ENCODE measurements at places on chromosomes 11 and 22.
A peak's percentile ranks its signal among the peaks of the same experiment; 100 is the strongest.

- no peak for DNase-seq
These were observed 243.4 kb downstream of the MIAT start for GRCh38 chr22:26900787-26901186.

DNA sequence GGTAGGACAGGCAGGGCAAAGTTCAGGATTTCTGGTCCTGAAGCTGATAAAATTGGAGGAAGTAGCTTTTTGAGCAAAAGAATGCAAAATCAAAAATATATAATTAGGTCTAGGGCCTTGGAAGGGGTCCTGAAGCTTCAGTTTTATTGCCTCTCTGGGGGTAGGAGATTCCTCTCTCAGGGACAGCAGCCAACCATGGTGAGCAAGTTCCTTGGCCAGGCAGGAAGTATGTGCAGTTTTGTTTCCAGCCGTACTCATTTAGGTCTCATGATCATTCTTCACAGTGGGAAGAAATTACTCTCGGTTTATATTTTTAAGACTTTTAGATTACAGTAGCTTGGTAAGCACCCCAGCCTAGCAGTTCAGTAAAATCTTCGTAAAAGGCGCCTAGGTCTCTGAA, 2.9 kb upstream of the RAB38 start:
- no peak for DNase-seq

DNA sequence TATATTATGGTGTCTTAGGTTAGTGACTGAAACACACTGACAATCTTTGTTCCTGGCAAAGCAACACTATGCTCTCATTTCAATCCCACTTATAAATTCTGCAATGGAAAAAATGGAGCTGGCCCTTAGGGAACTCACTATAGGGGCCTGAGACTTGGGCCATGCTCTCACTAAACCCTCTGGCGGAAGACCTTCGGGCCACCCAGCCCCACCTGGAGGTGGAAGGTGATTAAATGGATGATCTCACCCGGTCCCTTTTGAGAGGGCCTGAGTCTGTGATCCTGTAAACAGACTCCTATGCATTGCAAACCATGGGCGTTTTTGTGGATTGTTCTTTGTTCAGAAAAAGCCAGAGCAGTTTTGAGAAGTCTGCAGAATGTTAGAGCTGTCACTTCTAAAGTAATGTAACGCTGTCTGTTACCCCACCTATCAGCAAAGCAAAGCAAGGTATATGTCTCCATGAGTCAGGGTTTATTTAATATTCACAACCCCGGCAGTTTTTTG, 17.0 kb upstream of the CDON start:
- no peak for DNase-seq

DNA sequence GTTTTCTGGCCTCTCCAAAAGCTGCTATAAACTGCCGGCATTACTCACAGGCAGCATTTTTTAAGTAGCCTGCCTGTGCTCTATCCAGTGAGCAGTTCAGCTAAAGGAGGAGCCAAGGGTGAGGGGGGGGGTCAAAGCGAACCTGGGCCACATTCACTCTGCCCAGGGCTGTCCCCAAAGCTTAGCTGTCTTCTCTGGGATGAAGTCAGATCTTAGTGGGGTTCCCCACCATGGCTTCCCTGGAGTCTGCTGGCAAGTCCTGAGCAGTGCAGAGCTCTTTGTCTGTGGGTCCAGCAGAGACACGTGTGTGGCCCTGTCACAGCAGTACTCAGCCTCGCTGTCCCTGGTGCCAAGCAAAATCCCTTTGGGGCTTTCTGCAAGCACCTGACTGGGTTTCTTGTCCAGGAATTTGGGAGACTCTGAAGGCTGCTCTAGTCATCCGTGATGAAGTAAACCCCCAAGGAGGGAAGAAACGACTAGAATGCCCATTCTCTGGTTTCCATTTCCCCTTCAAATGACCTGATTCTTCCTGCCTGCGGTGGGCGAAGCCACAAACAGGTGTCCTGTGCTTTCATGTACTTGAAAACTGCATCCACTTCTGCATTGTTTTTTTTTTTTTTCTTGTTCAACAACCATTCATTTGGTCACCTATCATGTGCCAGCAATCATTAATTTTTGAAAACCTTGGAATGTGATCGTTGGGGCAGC, 2.6 kb downstream of the KCNJ5 start:
- peak; percentile 67 for DNase-seq

GRCh38 chr22:30984317-30984716, 15.3 kb downstream of the TUG1 start:
- DNase-seq = no peak

- no peak for DNase-seq
These were observed 137.6 kb upstream of the TTC12 start for GRCh38 chr11:113176599-113177360.

DNA sequence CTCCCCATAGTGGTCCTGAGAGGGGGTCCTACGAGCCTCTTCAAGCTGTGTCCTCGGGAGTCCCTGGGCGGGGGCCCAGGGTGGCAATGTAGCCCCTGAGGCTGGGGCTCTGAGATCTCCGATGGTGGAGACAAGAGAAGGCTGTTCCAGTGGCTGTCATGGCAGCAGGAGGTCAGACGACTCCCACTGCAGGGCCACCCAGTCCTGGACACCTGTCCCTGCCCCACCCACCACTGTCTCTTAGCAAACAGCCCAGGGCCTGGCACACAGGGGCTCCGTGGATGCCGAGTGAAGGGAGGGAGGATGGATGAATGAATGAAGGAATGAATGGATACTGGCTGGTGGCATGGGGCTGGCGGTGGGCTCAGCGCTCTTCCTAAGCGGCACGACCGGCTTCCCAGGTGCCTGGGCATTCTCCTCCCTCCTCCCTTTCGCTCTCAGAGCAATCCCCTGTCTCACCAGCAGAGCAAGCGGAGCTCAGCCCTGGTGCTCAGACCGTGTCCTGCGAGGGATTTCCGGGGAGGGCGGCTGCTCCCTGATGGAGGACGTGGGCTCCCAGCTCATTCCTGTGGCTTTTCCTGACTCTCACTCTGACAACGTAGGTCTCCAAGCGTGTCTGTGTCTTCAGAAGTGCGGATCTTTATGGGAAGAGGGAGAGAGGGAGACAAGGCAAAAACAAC, 1272.6 kb downstream of the BRD1 start:
- DNase-seq = no peak

DNA sequence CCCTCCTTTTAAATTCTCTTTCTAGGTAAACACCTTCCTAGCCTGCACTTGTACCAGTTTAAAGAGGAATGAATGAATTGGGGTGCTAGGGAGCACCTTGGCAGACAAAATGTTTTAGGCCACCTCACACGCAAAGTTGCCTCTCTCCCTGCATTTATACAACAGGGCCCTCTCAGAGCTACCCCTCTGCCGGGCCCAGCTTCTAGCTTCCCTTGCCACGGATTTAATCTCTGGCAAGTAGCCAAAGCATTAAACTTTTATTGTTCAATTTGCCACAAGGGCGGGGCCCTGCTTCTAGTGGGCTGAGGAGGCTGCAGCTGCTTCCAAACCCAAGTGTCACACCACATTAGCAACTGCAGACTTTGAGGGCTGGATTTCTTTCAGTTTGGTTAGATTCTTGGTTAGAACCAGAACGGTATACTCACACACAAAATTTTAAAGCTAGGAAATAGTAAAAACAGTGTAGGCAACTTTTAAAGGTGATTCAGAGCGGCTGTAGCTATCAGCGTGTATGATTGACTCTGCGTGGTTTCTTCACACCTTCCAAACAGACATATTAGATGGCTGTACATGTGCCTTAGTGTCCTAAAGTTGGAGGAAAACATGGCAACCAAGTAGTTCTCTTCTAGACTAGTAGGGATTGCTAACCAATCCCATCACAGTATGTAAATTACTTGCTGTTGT, 6.5 kb downstream of the KREMEN1 start:
- DNase-seq = no peak

- no peak for DNase-seq
These were observed 17.2 kb downstream of the CLDN25 start for GRCh38 chr11:113796663-113797259.

DNA sequence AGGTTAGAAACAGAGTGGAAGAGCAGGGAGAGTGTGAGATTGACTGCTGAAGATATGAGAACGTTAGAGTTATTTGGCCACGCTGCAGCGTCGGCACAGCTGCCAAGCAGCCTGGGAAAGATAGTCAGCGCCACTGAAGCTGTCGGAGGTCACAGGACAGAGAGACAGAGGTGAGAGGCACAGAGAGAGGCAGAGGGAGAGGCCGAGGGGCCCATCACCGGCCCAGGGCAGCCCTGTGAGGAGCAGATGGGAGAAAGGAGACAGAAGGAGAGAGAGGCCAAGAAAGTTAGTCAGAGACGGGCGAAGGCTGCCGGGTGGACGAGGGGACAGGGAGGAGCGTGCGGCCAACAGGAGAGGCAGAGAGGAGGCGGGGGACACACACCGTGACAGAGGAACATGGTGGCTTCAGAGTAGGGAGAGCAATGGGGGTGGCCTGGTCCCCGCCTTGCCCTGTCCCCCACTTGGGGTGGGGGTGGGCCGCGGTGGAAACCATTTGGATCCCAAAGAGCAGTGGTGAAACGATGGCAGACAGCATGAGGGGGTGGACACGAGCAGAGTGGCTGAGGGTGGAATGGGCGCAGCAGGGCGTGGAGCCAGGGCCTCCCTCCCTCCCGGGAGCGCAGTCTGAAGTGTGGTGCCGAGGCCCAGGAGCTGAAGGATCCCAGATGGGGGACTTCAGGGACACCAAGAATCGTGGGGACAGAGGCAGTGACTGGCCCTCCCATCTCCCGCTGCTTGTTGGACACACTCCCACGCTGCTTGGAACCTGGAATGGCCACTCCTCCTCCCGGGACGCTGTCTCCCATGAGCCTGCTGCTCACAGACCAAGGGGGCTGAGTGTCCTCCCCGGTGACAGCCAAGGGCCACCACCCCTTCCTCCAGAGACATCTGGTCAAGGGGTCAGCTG, 26.6 kb downstream of the LRRC10B start:
- peak; percentile 49 for DNase-seq

- no peak for DNase-seq
These were observed 35.8 kb downstream of the SC5D start for GRCh38 chr11:121328176-121328966.

GRCh38 chr11:74018331-74019005, 9.6 kb upstream of the UCP3 start:
- peak; percentile 96 for DNase-seq

DNA sequence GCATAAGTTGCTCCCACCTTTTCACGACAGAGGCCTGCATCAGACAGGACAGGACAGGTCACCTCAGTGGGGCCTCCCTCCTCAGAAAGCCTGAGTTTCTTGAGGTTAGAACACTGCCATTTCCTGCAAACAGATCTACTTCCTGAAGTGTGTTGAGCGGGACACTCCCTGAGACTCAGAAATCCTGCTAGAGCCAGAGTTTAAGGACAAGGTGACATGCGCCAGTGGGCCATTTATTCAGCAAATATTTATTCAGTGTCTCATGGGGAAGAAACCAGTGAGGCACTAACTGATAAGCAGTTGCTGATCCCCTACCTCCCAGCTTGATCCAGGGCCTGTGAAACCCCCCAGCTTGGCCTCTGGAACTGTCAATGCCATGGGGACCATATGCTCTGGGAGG, 454.6 kb downstream of the SOX6 start:
- DNase-seq = no peak

GRCh38 chr11:116207019-116207418, 565.8 kb downstream of the BUD13 start:
- DNase-seq = no peak

DNA sequence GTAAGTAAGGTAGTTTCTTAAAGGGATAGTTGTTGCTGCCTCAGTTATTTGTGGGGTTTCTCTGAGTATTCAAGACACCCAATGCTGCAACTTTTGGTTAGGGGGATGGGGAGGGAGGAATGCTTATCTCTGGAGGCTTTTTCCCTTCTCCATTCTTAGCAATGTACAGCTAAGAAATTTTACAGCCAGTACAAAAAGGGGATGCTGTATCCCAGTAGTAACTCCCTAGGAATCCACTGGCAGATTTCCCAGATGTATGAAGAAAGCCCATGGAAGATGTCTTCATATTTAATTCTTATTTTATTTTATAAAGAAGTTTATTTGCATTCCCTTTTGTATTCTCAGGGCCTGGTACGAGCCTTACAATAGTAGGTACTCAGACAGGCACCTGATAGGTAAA, 154.8 kb downstream of the ENTHD1 start:
- DNase-seq = no peak

- no peak for DNase-seq
These were observed 186.3 kb downstream of the C11orf91 start for GRCh38 chr11:33514079-33514925.

DNA sequence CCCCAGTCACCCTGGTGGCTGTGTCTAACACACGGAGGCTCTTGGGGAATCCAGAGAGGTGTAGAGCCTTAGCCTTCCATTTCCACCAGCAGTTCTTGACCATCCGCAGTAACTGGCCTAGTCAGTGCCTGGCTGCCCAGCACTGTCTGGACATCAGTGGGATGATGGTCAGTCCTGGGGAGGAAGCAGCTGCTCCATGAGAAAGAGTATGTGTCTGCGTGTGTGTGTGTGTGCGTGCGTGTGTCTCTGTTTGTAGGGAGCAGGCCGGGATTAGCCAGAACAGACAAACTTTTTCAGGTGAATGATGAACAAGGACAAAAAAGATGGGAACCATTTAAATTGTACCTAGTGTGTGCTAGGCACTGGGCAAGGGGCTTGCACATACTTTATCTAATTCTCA, 109.3 kb upstream of the SYT13 start:
- no peak for DNase-seq

DNA sequence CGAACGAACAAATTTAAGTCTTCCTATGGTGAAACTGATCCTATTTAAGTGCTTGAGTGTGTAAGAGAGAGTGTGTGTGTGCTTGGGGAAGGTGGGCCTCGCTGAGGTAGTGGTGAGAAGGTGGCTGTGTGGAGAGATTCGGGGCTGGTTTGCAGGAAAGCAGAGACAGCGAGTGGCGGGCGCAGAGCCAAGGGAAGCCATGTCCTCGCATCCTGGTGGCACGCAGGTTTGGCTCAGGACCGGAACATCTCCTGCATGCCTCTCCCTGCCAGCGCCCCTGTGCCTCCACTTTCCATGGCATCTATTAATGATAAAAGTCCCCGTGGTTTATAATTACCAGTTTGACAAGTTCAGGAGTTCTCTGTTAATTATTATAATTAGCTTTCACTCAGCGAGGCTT, 383.1 kb upstream of the CADM1 start:
- DNase-seq = no peak

DNA sequence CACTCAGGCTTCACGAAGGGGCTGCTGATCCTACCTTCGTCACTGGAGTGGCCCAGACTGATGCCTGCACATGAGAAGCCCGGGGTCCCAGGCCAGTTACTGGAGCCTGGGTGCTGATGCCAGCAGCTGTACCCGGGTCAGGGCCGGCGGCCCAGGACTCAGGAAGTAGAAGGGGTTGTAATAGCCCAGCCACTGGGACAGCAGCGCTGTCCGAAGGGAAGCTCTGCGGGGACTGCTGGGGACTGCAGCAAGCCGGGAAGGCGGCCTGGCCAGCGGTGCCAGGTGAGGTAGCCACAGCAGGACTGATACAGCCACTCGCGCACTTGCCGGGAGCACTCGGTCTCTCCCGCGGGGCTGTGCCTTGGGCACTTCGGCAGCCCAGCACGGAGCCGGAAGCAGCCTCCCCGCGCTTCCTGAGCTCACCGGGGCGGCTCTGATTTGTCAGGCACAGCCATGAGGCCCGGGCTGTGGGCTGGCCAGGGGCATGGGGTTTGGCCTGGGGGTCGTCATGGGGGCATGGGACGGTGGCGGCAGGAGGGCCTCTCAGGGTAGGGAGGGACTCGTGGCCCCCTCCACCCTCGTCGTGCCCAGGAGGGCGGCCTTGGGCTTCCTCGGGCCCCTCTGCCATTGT, 13.9 kb upstream of the OR8K1 start:
- no peak for DNase-seq

All from thyroid gland (tissue), 4 donors.